Substantia nigra (tissue), 51 donors: ENCODE measurements at places on chromosomes 16 and 17.

DNA sequence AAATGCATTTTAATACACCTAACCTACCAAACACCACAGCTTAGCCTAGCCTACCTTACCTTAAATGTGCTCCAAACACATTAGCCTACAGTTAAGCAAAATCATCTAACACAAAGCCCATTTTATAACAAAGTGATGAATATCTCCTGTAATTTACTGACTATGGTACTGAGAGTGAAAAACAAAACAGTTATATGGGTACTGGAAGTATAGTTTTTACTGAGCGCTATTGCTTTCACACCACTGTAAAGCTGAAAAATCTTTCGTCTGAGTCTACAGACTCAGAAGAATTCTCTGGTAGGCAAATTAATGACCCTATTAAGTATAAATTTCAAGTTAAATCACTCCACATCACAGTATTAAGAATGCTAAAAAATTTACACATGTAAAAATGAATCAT, 3.5 kb downstream of the GRB2 start:
- DNase-seq: no peak

DNA sequence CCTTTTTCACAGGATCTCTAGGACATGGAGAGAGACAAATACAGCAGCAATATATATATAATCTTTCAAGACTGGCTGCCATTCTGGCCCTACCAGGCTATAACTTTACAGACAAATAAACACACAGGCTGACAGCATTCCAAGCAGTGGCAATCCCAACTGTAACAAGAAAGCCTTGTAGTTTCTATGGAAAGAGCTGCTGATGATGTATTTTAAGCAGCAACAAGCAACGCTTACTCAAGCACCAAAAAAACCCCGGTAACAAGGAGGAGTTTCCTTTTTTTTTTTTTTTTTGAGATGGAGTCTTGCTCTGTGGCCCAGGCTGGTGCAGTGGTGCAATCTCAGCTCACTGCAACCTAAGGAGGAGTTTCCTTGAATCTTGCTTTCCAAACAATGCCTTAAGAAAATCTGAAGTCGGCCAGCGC, 23.2 kb downstream of the LSM12 start:
- no peak for DNase-seq

DNA sequence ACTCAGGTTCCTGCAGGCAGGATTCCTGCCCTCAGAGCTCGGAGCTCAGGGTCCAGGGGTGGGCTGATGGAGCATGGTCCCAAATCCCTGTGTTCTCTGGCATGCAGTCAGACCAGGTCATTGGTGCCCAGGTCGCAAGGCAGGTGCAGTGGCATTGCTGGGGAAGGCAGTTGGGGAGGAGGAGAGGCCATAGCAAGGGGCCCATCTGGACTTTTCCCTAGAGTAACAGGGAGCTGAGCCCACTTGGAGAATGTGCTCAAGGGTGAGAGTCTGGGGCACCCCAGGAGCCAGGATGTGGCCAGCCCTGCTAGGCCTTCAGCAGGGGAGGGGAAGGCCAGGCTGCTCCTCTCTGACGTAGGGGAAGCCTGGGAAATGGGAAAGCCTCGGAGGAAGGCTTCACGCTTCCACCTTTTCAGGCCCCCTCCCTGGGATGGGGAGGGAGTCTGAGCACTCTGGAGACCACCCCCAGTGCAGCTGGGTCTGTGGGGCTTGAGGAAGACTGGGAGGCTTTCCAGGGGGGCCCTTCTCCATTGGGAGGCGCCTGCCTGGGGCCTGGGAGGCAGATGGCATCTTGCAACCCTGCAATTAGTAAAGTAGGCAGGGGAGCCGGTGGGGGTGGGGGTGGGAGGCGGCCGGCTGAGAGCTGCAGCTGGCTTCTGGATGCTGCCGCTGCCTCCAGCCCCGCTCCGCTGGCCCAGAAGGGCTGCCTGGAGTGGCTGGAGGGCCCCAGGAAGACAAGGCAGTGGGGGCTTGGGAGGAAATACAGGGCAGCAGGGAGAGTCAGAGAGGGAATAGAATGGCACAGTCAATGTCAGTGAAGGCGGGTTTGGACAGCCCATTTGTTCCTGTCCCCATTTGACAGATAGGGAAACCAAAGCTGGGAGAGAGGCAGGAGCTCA, 21.1 kb upstream of the DOK4 start:
- no peak for DNase-seq

- DNase-seq: no peak
Measured at GRCh38 chr16:73764321-73764720, 532.3 kb upstream of the PSMD7 start.

GRCh38 chr17:38875477-38876075, 5.7 kb downstream of the LASP1 start:
- DNase-seq: no peak

DNA sequence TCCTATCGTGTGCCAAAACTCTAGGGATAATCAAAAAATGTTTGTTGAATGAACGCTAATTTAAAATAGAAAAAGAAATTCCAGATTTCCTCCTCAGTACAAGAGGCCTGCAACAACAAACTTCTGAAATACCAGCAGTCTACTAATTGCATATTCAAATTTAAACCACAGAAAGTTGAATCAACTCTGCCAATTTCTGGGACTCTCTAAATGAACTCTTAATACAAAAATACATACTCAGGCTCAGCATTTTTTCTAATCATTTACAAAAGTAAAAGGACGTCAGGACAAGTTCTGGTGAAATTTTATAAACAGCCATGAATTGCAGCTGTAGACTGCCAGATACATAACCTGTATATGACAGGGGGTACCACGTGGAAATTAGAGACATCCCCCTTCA, 49.0 kb downstream of the KANSL1 start:
- no peak for DNase-seq

DNA sequence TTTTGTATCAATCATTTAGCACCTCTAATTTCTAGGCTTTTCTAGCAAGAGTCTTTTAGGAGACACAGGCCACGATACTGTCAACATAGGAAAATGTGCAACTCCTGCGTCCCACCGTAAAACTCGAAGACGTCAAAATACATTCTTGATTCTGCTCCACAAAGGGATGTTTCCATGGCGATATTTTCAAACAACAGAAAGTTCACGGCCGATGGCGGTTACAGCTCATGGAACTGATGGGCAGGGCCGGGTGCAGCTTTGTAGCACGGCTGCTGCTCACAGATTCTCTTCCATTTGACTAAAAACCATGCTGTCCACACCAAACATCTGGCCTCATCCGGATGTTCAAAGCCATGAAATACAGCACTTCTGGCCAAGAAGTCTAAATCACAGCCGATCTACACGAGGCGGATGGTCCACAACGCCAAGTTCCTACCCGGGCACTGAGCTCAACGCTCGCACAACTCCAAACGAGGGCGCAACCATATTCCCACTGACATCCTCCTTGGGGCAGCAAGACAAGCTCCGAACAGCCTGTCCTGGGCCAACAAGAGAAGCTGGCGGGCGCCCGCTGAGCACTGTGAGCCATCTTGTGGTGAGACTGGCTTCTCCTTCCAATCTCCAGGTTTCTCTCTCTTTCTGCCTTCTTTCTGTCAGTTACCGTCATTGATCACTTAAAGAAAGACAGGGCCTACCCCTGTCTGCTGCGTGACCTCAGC, 79.8 kb downstream of the ZNF778 start:
- DNase-seq: no peak

- DNase-seq: no peak
Measured at GRCh38 chr16:79159261-79160049, 441.1 kb downstream of the MAF start.

DNA sequence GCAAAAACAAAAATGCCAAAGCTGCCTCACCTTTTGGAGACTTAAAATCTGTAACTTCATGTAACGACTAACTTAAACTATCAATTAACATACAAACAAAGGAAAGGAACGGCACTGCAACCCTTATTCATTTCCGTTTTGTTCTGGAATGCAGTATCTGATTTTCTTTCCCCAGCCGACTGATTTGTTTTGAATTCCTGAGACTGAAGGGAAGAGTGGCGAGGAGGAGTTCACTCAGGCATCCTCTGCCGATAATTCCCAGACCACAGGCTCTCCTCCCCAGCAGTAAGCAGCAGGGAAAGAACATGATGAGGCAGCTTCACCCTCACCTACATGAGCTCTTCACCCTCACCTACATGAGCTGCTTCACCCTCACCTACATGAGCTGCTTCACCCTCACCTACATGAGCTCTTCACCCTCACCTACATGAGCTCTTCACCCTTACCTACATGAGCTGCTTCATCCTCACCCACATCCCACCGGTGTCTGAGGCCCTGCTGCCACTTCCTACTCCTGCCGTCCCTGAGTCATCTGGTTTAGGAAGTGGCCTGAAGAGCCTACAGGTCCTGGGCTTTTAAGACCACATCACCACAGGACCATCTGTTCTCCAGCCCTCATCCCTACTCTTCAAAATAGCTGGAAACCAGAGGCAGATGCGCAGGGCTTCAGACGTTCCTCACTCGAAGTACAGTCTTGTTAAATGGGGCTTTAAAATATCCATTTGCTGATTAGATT, 168.0 kb upstream of the RPH3AL start:
- no peak for DNase-seq

DNA sequence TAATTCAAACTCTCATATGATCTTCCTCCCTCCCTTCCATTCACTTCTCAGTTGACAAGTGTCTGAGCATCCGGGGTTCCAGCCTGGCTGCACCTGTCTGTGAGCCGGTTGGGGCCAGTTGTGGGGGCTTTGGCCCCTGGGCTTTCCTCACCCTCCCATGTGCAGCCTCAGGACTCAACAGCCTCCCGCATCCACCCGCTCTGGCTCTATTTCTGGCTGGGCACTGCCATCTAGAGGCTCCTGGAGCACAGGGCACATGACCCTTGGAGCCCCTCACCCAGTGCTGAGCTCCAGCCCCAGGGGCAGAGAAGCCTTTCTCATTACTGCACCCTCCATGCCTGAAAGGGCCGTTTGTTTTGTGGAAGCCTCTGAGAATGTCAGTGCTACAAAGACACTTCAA, 43.3 kb downstream of the HAPSTR1 start:
- DNase-seq: peak; percentile 45

- DNase-seq: no peak
Measured at GRCh38 chr17:78279360-78279990, 48.0 kb downstream of the TMEM235 start.

DNA sequence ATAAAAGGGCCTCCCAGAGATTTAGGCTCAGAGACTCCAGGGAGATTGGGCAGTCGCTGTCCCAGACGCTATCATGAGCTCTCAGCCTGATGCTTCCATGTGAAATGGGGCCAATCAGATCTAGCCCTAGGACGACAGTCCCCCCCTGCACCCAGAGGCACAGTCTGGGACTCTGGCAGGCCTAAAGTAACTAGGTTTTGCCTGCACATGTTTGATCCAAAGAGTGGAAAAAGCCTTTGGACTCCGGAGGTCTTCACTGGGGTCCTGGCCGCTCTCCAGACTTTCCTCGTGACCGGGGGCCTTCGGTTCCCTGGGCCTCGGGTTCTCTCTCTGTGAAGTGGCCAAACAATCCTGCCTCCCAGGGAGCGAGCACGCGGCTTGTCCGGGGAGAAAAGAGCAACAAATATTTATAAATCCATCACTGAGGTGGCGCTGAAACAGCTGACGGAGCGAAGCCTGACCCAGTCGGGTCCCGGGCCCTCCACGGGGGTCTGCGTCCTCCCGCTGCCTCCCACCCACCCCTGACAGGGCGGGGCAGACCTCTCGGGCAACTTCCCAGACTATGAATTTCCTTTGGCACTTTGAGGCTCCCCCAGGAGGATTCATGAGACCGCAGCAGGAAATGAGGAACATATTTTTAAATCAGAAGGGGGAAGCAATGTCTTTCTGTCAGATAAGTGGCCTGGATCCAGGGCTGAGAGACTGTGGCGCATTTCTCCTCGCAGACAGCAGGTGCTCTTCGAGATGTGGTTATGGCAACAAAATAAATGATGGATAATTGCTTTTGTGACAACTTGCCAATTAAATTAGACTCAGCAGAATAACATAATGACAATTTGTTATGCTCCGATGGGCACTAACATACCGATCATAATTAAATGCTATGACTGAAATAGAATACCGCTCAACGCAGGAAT, 38.9 kb downstream of the MRPS23 start:
- DNase-seq: no peak

DNA sequence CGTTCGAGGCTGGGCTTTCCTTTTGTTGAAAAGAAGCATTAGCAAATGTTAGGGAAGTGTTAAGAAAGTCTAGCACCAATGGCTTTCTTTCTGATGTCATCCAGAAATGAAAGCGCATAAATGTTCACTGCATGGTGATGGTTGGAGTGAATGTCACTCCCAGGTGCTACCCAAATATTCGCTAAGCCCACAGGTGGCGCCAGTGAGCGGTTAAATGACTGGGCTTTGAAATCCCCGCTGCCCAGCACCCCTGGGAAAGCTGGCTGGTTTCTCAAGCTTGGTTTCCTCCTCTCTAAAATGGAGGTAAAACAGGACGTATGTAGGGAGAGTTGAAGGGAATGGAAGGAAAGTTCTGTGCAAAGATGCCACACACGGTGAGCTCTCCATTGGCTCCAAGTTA, 104.4 kb downstream of the IRX5 start:
- no peak for DNase-seq

DNA sequence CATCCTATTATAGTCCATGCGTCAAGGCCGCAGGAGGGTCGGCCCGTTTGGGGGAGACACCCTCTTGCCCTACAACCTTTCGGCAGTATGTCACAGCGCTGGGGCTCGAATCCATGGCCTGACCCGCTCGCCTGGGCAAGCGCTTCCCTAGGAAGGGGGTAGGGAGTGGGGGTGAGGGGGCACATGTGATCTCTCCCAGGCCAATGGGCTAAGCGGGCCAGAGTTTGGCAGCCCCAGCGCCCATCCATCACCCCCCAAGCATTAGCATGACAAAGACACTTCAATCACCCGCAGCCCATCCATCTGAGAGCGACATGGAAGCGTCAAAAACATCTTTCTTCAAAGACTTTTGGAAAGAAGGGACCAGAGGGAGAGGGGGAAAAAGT, at the start of gene HOXB1:
HOXB1 (minus strand) TSS at position 125 of the 386 bp plus-strand sequence; CDS start at position 18, 107 bp downstream.
- no peak for DNase-seq

- DNase-seq: no peak
Measured at GRCh38 chr17:64401941-64402340, 11.3 kb upstream of the PECAM1 start.

GRCh38 chr17:67574658-67575293, 143.0 kb upstream of the NOL11 start:
- no peak for DNase-seq

DNA sequence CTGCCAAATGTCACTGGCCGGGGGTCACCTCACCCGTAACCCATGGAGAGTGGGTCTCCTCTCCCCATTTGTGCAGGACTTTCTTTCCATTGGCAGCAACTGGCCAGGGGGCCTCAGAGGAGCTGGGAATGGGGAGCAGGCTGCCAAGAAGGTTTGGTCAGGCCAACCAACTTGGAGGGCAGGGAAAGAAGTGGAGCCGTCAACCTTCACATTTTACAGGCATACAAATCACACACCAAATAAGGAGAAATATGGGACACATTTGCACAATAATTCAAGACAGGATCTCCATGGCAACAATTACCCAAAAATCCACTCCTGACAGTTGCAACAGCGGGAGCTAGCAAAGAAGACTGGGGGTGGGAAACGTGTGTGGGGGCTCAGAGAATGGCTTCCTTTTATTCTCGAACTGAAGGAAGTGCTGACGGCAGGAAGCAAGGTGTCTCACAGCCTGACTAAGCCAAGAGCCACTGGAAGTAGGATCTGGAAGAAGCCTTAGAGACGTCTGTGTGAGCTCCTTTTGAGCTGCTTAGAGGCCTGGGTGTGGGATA, 20.9 kb downstream of the RPRML start:
- no peak for DNase-seq
